GM12878 (cell line): ENCODE measurements at places on chromosomes 4 and X. TPM values are rescaled to one million over a fixed set of nuclear protein-coding genes. Genes with fewer than 3 reads are reported as not detected.

Gene CYSLTR1
- 21.2 and 22.1 TPM in 2 replicates for total RNA-seq

Gene PDE5A
- 0.26 and 0.27 TPM in 2 replicates for total RNA-seq

Gene RASL11B
- not detected in 2 replicates for total RNA-seq

Gene SULT1E1
- not detected in 2 replicates for total RNA-seq

- no peaks in the 10 kb centered on the region for H3K27me3 ChIP-seq
- H3K4me1 ChIP-seq, result no peaks in the 10 kb centered on the region
- no peak for DNase-seq
- no peaks in the 10 kb centered on the region for H3K36me3 ChIP-seq
Observed at GRCh38 chr4:106034751-106035150, 139.5 kb downstream of the NPNT start.

DNA sequence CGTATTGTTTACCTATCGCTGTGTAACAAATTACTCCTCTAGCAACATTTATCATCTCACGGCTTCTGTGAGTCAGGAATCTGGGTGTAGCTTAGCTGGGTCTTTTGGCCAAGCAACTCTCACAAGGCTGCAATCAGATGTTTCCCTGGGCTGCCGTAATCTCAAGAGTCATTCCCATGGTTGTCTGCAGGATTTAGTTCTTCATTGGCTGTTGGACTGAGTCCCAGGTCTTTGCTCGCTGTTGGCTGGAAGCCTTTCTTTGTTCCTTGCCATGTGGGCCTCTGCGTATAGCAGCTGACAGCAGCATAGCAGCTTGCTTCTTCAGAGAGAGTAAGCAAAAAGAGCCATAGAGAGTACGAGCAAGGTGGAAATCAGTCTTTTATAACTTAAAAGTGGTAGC, 16.8 kb downstream of the POLR2B start:
- no peak overlapping the region for H3K4me3 ChIP-seq
- no peaks in the 10 kb centered on the region for H3K4me1 ChIP-seq
- no peaks in the 10 kb centered on the region for H3K27me3 ChIP-seq
- peaks cover 26% of the 10 kb centered on the region for H3K36me3 ChIP-seq

DNA sequence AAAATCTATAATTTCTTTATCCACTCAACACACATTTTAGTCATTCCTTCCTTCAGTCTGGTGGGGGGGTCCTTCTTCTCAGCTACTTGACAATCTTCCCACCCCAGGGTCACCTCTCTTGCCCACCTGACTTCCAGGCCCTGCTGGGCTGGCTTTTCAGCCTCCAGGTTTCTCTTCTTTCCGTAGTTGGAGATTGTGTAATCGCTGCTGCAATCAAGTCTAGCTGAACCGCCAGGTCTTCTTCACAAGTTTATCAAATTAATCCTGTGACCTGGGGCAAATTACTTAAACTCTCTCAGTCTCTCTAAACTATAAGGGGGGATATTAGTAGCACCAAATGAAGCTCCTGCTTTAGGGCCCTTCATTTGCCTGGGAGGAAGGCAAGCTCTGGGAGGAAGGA, 102.9 kb upstream of the TNIP3 start:
- H3K27ac ChIP-seq, result no peak overlapping the region
- no peaks in the 10 kb centered on the region for H3K4me1 ChIP-seq
- DNase-seq, result no peak
- no peaks in the 10 kb centered on the region for H3K36me3 ChIP-seq
- no peak overlapping the region for H3K4me3 ChIP-seq

DNA sequence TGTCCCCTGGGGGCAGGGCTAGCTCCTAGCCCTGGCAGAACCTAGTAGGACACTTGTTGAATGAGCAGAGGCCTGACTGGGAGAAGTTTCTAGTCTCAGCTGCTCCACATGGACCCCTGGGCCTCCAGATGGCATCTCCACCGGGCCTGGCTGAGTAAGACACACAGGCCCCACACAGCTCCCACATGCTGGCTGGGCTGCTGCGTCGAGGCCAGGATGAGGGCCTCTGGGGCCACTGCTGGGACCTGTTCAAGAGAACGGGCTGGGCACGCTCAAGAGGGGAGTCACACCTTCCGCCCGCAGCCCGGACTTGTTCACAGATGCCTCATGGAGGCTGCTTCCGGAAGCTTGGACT, 4.2 kb upstream of the HGFAC start:
- no peak overlapping the region for H3K27ac ChIP-seq
- H3K4me1 ChIP-seq, result no peaks in the 10 kb centered on the region
- no peak overlapping the region for H3K4me3 ChIP-seq
- H3K27me3 ChIP-seq, result no peaks in the 10 kb centered on the region

DNA sequence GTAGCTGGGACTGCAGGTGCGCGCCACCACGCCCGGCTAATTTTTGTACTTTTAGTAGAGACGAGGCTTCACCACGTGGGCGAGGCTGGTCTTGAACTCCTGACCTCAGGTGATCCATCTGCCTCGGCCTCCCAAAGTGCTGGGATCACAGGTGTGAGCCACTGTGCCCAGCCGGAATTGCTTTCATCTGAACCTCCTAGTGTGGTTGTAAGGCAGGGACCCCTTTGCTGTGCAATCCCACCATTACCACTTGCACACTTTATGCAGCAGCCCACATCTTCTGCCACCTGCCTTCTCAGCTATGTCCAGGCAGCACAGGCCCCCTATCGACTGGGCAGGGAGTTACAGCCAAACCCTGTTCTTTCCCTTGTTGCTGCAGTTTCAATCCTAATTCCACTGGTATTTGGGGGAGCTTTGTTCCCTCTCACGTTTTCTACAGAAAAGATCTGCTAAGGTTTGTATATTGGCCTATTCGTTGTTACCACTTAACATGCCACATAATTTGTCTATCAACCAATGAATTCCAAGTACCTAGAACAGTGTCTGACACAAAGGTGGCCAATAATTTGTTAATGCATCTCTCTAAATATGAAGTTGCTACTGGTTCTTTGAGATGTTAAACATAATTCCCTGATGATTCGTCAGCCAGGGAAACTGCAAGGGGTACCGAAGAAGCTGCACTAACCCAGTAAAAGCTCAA, 6.5 kb downstream of the RPL39 start:
- H3K27ac ChIP-seq, result no peak overlapping the region
- H3K4me1 ChIP-seq, result no peaks in the 10 kb centered on the region
- no peak for DNase-seq
- H3K27me3 ChIP-seq, result no peaks in the 10 kb centered on the region
- H3K36me3 ChIP-seq, result peaks cover 10% of the 10 kb centered on the region; the same call in 1 of the 2 replicates
- H3K4me3 ChIP-seq, result no peak overlapping the region

DNA sequence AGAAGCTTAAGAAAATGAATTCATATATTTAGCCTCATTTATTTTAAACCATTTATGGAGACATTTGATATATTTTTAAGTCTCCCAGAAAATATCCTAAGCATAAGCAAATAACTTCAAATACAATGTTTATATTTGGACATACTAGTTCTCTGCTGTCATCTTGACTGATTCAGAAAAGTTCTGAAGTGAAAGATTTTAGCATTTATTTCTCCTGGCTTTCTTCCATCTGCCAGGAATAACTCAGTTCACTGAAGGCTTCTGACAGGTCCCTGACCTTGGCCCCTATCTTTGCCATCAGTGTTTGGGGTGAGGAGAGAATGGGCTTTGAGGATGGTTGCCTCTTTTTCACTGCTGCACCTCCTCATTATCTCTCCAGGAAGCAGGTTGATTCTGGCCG, 115.7 kb downstream of the SLIT2 start:
- H3K27me3 ChIP-seq, result no peaks in the 10 kb centered on the region
- no peak overlapping the region for H3K27ac ChIP-seq
- H3K36me3 ChIP-seq, result no peaks in the 10 kb centered on the region
- H3K4me3 ChIP-seq, result no peak overlapping the region

DNA sequence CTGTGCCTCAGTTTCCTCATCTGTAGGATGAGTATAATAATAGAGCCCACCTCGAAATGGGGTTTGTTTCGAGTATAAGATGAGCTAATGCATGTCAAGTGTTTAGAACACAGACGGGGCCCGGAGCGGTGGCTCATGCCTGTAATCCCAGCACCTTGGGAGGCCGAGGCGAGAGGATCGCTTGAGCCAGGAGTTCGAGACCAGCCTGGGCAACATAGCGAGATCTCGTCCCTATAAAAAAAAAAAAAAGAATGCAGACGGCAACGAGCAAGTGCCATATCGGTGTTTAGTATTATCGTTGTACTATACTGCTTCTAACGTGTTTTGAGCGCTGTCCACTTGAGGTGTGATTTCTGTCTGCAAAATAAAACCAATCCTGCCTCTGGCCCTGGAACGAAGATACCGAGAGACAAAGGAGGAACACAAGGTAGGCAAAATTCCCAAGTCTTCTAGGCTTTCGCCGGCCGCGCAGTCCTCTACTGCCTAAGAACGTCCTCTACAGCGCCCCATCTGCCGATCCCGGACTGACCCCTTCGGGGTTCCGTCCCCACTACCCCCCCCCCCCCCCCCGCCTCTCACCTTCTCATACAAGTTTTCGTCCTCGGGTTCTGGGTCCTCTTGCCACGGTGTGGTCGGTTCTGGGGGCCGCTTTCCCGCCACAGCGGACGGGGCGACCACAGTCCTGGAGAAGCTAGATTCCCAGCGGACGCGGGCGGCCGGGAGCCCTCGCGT, 442 bp downstream of the NDUFB11 start:
- peak overlapping the region; percentile 77 for H3K4me3 ChIP-seq
- peak overlapping the region; percentile 87 for H3K27ac ChIP-seq

- no peak for DNase-seq
- no peaks in the 10 kb centered on the region for H3K36me3 ChIP-seq
- H3K4me3 ChIP-seq, result no peak overlapping the region
- H3K27ac ChIP-seq, result no peak overlapping the region
Observed at GRCh38 chr4:58553031-58553430, 1442.8 kb upstream of the IGFBP7 start.

DNA sequence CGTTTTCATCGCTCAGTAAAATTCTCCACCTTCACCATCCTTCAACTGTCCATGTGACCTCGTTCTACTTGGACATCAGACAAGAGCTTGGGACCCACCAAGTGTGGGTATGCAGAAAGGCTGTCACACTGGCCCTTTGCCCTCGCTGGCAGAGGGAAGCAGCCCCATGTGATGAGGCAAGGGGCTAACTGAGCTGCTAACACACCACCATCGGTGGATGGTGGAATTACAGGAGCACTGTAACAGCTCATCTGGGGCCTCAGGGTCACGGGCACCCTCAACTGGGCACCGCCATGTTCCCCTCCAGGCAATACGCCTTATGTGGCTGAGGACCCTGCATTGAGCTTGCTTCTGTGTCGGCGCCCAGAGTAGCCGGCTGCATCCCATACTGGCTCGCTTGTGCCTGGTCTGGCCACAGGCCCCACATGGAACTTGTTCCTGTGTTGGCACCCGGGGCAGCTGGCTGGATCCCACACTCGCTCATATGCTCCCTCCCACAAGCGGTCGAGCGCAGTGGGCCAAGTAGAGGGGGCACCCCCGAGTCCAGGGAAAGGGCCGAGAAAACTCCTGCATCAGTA, 109.5 kb downstream of the TAB3 start:
- H3K36me3 ChIP-seq, result no peaks in the 10 kb centered on the region
- no peak overlapping the region for H3K4me3 ChIP-seq
- H3K27me3 ChIP-seq, result no peaks in the 10 kb centered on the region
- H3K27ac ChIP-seq, result no peak overlapping the region
- no peak for DNase-seq

DNA sequence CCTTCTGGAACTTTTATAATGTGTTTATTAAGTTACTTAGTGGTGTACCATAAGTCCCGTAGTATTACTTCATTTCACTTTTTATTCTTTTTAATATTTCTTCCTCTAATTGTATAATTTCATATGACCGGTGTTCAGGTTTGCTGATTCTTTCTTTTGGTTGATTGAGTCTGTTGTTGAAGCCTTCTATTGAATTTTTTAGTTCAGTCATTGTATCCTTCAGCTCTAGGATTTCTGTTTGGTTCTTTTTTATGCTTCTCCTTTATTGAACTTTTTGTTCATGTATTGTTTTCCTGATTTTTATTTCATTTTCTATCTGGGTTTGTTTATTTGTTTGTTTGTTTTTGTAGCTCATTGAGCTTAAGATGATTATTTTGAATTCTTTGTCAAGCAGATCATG, 8.8 kb downstream of the CEP44 start:
- no peaks in the 10 kb centered on the region for H3K27me3 ChIP-seq
- no peaks in the 10 kb centered on the region; the same call in none of the 2 replicates for H3K36me3 ChIP-seq
- H3K4me1 ChIP-seq, result no peaks in the 10 kb centered on the region
- H3K4me3 ChIP-seq, result no peak overlapping the region
- no peak overlapping the region for H3K27ac ChIP-seq

- no peak for DNase-seq
- H3K27me3 ChIP-seq, result no peaks in the 10 kb centered on the region
- H3K4me1 ChIP-seq, result no peaks in the 10 kb centered on the region
- no peaks in the 10 kb centered on the region for H3K36me3 ChIP-seq
- no peak overlapping the region for H3K4me3 ChIP-seq
Observed at GRCh38 chr4:105613306-105613705, 60.9 kb downstream of the ARHGEF38 start.

DNA sequence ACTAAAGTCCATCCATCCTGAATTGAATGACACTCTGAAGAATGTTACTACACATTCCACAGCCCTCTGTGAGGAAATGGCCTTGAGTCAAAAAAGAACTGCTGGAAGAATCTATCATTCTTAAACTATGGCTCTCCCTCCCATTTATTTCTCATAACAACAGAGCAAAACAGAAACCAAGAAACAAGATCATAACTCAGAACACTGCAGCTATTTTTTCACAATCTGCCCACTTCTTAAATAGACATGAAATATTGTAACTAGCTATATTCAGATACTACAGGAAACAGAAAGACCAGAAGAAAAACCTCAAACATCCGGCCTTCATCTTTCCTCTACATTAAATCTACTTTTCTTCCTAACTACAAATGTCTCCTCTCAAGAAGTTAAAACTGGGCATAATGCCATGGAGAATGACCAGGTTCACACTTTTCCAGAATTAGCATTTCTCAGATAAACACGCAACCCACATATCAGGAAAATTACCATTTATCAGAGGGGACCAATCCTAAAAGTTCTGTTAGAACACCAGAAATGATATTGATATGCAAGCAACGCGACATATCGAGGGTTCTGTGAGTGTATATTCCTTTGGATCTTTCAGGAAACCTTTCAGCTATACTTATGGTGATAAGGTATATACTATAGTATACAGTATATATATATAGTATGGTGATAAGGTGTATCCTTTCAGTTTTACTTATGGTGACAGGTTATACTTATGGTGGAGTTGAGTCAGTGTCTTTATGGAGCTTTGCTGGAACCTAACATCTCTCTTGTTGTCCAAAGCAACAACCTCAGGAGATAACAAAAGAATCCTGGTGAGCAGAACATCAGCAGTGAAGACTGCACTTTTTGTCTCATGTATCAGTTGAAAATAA, 60.4 kb upstream of the IRF2 start:
- H3K4me3 ChIP-seq, result peak overlapping the region; percentile 70
- peak; percentile 76 for DNase-seq
- no peaks in the 10 kb centered on the region for H3K27me3 ChIP-seq
- H3K4me1 ChIP-seq, result peaks cover 20% of the 10 kb centered on the region
- H3K27ac ChIP-seq, result peak overlapping the region; percentile 86

GRCh38 chr4:3878678-3879077, 112.5 kb downstream of the ADRA2C start:
- H3K27ac ChIP-seq, result no peak overlapping the region
- H3K4me3 ChIP-seq, result no peak overlapping the region
- H3K27me3 ChIP-seq, result peaks cover 6% of the 10 kb centered on the region
- H3K4me1 ChIP-seq, result no peaks in the 10 kb centered on the region
- no peaks in the 10 kb centered on the region for H3K36me3 ChIP-seq

- no peaks in the 10 kb centered on the region for H3K4me1 ChIP-seq
- no peak for DNase-seq
- no peak overlapping the region for H3K4me3 ChIP-seq
- no peak overlapping the region for H3K27ac ChIP-seq
Observed at GRCh38 chr4:186932631-186933187, 209.1 kb upstream of the FAT1 start.

- DNase-seq, result no peak
- H3K36me3 ChIP-seq, result no peaks in the 10 kb centered on the region
- H3K27ac ChIP-seq, result no peak overlapping the region
- no peak overlapping the region for H3K4me3 ChIP-seq
Observed at GRCh38 chrX:47596256-47596655, 14.0 kb downstream of the TIMP1 start.
